Caco-2 (cell line): ENCODE measurements at places on chromosomes 5 and 9. TPM values are rescaled to one million over a fixed set of nuclear protein-coding genes. Genes with fewer than 3 reads are reported as not detected.

Gene SLC1A1
- 43.3 and 53.1 TPM in 2 replicates for total RNA-seq

Gene SOHLH1
- total RNA-seq: 42.6 and 44.9 TPM in 2 replicates

DNA sequence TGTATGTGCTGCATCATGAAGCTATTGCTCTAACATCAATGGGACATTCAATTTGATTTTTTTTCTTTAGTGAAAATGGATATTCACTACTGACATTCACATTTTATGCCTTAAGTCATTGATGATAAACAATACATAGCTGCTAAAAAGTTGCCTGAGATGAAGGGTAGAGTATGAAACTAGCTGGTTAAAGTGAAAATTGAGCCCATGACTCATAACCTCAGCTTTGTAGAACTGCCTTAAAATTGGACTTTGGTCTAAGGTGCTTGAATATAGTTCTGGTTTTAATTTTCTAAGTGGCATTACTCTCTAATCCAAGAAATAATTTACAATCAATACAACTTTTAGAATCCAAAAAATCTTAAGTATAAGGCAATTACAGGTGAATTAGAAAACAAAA lies 740.4 kb upstream of the RIOK2 start:
- DNase-seq: no peak

GRCh38 chr5:140591747-140592372 lies 27.2 kb downstream of the SLC35A4 start:
- no peak for DNase-seq

DNA sequence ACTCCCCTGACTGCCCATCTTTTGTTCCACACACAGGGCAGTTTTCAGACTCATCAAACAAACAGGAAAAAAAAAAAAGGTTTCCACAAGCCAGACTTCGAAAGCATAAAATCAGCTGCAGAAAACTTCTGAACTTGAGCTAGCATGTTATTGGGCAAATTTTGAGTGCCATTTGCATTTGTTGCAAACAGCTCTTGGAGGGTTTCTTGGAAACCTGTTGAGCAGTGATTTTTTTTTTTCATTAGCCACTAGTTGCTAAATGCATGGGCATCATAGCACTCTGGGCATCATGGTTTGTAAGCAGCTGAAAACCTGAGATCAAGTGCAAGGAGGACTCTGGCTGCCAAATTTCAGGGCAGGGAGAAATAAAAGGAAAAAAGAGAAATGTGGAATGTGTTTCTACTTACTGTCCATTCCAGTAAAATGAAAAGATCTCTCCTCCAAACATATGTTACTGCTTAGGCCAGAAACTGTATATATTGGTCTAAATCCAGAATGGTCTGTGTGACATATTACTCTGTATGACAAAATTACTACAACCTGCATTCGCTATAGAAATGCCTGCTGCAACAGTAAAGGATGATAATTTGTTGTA lies 85.2 kb upstream of the SMIM23 start:
- no peak for DNase-seq

GRCh38 chr9:124007565-124008302 lies 3.8 kb upstream of the LHX2 start:
- no peak for DNase-seq
